HL-60 (cell line): ENCODE measurements at places on chromosomes 13 and 19.

GRCh38 chr13:112078879-112079531, 12.1 kb downstream of the SOX1 start:
- DNase-seq = no peak

GRCh38 chr19:15437355-15438123, 12.2 kb downstream of the WIZ start:
- DNase-seq = no peak

GRCh38 chr19:53520163-53520546, 17.8 kb upstream of the ZNF331 start:
- no peak for DNase-seq

DNA sequence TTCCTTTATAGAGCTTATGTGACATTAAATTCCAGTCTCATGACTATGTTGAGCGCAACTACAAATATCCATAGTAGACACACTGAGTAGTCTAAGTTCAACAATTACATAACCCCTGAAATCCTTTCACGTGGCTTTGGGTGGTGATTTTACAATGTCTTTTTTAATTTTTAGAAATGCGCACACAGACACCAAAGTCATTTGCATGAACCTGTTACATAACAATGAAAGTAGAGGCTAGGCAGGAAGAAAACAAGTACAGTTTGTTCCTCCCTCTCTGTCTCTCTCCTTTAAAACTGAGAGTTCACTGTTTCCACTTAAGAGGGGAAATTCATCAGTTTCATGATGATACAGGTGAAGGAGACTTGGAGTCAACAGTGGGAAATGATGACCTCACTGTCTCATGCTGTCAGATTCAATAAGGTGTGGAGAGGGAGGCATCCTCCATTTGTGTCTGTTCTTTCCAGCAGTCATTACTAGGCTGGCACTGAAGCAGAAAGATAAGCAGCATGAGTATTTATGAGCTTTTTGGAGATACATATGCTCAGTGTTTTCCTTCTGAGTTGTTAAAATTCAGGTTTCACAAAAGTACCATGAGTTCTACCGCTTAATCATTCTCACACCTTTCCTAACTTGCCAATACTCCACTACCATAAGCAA, 201.8 kb downstream of the LHFPL6 start:
- peak; percentile 35 for DNase-seq

DNA sequence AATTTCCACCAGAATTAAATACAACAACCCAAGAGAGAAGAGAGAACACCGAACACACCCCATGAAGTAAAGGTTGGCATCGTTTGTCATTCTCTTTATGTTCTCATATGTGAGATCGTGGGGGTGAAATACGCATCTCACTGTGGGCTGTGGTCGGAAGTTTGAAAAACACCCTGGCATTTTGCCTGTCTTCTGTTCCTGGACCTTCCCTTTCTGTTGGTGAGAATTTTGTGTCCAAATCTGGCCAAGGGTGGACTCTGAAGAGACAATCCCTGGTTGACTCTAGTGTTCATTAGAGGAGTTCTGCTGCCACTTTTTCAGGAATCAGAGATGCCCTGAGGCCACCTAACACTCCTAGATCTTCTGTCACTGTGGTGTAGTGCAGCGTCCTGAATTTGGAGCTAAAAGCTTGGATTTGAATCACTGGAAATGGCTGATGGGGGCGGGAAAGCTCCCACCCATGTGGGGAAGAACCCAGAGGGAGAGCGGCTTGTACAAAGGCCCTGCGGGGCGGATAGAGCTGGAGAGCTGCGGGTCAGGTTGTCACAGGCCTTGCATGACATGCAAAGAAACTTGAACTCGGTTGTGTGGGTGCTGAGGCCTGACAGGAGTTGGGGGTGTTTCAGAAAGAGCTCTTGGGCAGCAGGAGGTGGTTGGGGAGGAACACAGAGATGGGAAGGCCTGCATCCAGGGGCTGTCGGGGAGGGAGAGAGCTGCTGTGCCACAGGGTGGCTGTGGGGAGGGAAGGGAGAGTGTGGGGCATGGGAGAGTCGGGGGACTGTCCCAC, 11.1 kb upstream of the SPATA13 start:
- no peak for DNase-seq

DNA sequence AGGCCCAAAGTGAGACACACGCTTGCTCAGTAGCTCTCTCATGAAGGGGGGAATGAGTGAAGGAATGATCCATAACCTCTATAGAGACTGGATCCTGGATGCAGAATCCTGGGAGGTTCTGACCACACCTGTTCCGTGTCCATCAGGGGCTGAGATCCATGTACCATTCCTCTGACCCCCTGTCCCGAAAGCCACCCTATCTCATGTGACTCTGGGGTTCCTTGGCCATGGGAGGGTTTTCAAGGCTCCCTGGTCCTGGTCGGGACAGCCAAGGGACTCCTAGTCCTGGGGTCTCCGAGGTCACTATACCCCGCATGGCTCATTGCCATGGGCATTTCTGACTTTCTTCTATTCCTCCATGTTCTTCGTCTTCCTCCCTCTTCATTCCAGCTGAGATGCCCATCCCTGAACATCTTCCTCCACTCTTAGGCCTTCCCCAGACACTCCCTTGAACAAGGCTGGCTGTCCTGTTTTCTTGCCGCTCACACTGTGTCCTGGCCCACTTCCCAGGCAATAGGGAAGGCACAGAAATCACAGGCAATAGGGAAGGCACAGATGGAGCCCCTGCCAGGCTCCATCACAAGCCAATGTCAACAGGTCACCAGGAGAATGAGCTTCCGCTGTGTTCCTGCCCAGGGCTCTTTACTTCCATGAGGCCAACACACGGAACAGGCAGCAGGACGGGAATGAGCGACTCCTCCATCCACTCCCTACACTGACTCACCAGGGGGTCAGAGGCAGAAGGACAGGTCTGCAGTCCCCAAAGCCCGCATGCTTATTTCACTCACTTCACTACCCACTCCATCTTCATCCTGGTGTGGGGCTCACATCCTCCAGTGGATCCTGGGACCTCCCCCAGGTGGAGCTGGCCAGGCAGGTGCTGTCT, 3.2 kb downstream of the CEACAM5 start:
- no peak for DNase-seq

DNA sequence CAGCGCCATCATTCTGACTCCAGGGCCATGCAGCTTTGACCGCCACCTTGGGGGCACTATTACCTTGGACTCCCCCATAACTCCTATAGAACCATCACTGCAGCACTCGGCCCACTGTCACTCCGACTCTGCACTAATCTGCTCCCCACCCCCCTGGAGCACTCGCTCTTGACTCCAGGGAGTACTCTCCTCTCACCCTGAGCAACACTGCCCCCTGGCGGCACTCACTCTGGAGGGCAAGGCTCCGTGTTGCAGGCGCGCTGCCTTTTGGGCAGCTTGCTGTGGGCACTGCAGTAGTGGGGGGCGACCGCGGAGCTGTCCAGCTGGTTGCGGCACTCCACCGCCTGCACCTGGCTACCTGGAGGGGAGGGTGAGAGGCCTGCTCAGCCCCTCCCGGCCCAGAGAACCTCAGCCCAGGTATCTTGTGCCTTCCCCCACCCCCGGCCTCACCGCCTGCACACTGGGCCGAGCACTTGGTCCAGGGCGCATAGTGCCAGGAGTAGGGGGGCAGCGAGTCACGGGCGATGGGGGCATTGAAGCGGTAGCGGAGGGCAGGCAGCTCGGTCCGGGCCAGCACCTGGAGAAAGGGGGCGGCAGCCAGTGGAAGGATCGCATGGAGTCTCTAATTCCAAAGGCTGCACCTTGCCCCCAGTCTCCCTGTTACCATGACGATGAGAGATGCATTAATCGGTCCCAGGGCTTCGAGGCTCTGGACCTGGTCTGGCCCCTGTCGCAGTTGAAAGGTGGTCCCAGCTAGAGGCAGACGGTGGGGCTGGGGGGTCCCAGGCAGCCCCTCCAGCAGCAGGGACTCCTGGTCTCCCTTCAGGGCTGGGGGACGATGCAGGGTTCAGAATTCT, 8.9 kb upstream of the MYO1F start:
- no peak for DNase-seq

DNA sequence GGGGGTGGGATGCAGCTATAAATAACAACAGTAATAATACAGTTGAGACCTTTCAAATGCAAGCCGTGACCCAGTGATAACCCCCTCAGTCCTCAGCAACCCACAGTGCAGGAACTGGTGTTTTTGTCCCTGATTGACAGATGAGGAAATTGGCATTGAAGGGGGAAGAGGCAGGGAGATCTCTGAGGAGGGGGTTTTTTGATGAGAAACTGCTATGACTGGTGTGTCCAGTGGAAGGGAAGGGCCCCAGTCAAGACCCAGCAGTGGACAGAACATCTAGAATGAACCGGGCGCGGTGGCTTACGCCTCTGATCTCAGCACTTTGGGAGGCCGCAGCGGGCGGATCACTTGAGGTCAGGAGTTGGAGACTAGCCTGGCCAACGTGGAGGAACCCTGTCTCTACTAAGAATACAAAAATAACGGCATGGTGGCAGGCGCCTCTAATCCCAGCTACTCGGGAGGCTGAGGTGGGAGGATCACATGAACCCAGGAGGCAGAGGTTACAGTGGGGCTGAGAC, 1.9 kb downstream of the MAP1S start:
- no peak for DNase-seq

DNA sequence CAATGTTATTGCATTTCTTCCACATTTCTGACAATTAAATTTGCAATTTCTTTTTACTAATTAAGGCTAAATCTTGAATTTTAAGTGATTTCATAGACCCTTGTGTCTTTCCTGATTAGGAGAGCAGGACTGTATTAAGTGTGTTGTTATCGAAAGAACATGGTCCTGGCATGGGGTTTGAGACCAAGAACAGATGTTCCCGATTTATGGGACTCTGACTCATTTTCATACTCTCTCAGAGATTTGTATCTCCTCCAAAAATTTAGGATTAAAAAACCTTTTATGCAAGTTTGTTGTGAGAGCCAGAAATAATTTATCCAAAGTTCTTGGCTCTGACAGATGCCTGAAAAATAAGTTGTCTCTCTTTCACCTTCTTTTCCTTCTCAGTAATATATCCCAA, 589.3 kb upstream of the ARGLU1 start:
- no peak for DNase-seq

- DNase-seq = no peak
Observed at GRCh38 chr13:37418490-37418889, 180.1 kb downstream of the POSTN start.

GRCh38 chr19:1266916-1267476, 2.1 kb upstream of the CIRBP start:
- DNase-seq = peak; percentile 59

DNA sequence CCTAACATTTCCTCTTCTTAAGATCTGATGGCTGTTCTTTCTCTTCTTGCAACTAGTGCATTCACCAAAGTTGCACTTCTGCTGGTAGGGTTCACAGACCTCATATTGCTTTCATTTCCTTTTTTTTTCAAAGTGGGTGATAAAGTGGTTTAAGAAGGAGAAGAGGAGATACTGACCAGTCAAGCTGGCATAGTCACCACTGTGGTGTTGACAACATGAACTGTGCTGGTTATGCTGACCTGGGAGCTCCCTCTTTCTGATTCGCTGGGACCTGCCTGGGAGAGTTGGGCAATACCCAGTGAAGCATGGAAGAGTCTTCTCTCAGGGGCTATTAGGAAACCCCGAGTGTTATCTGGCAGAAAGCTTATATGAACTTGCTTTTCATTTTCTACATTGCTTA, 222.9 kb downstream of the SLITRK5 start:
- DNase-seq = no peak
